Right renal cortex interstitium (tissue), 3 donors: ENCODE measurements at places on chromosomes 1 and 21.

- no peak for DNase-seq
Measured at GRCh38 chr1:158019171-158019868, 25.9 kb downstream of the KIRREL1 start.

- no peak for DNase-seq
Measured at GRCh38 chr21:46005081-46005480, 23.5 kb downstream of the COL6A1 start.

GRCh38 chr1:227427411-227427810, 109.1 kb upstream of the CDC42BPA start:
- no peak for DNase-seq

DNA sequence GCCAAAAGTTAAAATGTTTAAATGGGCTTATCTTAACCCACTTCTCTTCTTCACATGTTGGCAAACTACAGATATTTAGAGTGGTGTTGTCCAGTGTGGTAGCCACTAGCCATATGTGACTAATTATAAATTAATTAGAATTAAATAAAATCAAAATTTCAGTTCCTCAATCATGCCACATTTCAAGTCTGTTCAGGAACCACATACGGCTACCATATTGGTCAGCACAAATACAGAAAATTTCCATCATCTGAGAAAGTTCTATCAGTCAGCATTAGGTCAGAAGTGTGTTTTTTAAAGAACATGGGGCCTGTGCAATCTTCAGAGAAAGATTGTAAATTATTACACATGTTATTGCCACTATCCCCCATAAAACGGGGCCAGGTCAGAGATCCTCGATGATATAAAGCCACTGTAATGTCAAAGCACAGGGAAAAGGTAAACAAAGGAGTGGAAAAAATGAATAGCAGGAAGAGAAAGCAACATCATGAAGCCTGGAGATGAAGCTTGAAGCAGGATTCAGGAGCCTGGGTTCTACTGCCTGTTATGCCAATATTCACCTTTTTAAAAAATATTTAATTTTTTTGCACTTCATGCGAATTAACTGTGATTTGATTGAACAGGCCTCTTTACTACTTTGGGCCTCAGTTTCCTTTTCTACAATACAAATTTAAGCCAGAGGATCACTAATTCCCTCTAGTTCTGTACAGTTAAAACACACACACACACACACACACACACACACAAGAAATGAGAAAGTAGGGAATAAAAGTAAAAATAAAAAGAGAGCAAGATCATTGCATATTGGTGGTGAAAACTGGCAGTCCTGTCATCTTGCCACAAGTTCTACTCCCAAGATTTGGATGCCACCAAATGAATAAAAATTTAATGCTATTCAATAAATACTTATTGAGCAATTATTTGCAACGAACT, 2.3 kb downstream of the RSBN1 start:
- DNase-seq: no peak

DNA sequence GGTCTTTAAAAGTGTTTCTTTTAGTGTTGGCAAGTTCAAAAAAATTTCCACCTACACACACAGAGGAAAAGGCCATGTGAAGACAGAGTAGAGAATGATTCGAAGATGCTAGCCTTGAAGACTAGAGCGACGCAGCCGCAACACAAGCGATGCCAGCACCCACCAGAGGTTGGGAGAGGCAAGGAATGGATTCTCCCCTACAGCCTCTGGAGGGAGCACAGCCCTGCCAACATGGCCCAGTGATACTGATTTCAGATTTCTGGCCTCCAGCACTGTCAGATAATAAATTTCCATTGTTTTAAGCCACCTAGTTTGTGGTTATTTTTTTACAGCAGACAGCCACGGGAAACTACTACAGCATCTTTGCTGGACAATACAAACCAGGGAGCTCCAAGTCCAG, 6.9 kb upstream of the ADAR start:
- DNase-seq: no peak

- no peak for DNase-seq
Measured at GRCh38 chr21:31221043-31221442, 123.0 kb downstream of the TIAM1 start.

- no peak for DNase-seq
Measured at GRCh38 chr1:204579681-204580080, 63.5 kb downstream of the MDM4 start.

DNA sequence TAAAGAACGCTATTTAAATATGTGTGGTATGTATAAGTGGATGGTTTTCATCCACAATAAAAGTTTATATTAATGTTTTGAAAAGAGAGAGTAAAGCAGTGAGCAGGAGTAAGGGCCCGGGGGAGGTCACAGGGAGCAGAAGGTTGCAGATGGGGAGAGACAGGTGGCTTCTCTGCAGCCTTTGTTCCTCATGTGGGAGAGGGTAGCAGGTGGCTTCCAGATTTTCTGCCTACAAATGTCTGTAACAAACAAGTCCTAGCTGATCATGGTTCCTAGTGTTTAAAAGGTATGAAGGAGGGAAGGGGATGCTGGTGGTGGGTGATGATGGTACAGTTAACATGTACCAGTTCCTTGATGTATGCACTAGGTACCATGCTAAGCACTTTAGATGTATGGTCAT, 18.8 kb downstream of the QSOX1 start:
- no peak for DNase-seq

GRCh38 chr1:226548256-226549093, at the start of gene STUM:
TSS of gene STUM (plus strand) at chr1:226548764. CDS start at chr1:226548905, 141 bp downstream.
- no peak for DNase-seq

DNA sequence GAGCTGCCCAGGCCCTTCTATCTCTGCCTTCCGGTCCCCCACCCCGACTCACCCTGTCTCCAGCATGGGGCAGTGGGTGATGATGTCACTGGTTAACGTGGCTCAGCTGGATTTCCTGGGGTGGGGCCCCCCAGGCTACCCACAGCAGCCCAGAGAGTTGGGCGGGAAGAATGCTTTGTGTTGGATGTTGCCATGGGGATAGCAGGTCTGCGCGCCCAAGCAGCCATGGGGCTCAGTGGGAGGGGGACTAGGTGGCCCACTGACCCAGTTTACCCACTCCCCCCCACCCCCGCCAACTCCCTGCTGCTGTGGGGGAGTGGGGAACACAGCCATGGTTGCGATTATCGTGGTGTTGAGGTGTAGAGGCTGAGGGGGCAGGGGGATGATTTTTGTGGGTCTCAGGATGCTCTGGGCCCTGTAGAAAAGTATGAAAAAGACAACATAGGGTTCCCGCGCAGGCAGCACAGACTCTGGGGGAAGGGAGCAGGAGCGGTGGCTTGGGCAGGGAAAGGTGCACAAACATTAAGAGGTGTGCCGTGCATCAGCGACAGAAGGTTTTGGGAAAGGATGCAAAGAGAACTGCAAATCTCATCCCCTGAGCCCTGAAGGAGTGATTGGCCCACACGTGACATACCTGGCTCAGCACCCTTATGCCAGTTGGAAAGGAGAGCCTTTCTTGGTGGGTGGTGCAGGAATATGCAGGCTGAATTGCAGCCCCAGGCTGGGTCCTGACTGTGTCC, 8.5 kb downstream of the CELSR2 start:
- DNase-seq: no peak

DNA sequence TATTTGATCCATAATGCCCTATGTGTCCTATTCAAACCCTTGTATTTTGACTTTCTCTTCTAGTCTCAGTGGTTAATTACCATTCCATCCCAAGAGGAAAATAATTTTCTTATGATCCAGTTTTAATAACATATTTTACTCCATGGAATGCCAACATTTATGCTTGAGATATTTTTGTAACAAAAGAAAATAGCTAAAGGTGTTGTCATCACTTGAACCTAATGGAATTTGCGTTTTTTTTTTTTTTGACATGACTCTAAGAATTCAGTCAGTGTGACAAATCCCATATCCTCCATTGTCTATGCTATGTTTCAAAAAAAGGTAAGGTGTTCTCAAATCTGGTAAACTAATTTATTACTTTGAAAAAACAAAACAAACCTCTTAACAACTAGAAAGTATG, 324.1 kb upstream of the ADAMTS5 start:
- DNase-seq: no peak

GRCh38 chr1:245788269-245788668, 633.5 kb downstream of the KIF26B start:
- DNase-seq: no peak

GRCh38 chr1:67626090-67626860, 58.7 kb upstream of the GADD45A start:
- DNase-seq: no peak

GRCh38 chr1:212593821-212594251, 14.7 kb upstream of the ATF3 start:
- DNase-seq: no peak

GRCh38 chr1:64243757-64244080, 40.3 kb downstream of the UBE2U start:
- no peak for DNase-seq

GRCh38 chr1:89999208-89999607, 4.3 kb downstream of the ZNF326 start:
- no peak for DNase-seq

- no peak for DNase-seq
Measured at GRCh38 chr1:40266786-40267535, 8.9 kb downstream of the ZMPSTE24 start.

DNA sequence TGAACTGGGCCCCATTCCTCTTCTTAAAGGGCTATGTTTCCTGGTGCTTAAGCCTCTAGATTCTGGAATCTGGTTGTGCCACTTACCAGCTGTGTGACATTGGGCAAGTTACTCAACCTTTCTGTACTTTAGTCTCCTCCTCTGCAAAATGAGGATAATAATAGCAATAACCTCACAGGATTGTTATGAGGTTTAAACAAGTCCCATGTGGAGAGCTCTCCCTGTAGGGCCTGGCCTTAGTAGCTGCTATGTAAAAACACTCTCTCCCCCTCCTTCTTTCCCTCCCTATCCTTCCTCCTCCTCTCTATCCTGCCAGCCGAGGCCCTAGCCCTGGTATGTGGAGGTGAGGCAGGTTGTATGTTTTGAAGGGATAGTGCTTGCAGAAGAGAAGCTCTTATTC, 8.2 kb upstream of the PEAR1 start:
- DNase-seq: no peak

GRCh38 chr1:162236201-162236600, 140.5 kb downstream of the SPATA46 start:
- no peak for DNase-seq

GRCh38 chr1:72847651-72848050, 565.3 kb upstream of the NEGR1 start:
- no peak for DNase-seq

- no peak for DNase-seq
Measured at GRCh38 chr1:54002544-54003248, 15.3 kb downstream of the LDLRAD1 start.

DNA sequence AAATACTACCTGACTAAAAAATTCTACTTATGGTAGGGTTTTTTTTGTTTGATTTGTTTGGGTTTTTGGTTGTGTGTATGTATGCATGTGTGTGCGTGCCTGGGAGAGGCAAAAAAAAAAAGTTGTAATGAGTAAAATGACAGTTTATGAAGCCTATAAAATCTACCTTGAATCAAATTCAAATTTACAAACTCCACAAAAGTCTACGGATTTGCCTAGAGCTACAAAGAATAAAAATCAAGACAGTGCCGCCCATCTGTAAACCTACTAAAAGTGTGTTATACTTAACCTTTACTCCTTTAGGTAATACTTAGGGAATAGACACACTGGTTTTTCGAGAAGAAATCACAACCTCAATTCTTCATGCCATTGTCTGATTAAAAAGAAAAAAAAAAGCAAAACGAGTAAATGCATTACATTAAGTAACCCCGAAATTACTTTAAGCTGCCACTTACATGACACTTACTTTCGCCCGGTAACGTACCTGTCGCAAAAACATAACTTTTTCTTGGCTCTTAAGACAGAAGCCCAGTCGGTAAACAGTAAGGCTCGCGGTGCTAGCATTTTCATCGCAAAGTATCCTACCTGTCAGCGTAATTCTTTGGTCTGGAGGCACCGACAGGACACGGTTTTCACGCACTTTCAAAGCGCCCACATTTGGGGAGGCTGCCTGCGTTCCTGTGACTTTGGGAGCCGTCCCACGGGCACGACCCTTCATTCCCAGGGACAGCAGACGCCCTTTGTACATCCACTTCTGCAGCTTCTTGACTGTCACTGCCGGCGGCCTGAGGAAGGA, 951 bp downstream of the SYDE2 start:
- DNase-seq: no peak

DNA sequence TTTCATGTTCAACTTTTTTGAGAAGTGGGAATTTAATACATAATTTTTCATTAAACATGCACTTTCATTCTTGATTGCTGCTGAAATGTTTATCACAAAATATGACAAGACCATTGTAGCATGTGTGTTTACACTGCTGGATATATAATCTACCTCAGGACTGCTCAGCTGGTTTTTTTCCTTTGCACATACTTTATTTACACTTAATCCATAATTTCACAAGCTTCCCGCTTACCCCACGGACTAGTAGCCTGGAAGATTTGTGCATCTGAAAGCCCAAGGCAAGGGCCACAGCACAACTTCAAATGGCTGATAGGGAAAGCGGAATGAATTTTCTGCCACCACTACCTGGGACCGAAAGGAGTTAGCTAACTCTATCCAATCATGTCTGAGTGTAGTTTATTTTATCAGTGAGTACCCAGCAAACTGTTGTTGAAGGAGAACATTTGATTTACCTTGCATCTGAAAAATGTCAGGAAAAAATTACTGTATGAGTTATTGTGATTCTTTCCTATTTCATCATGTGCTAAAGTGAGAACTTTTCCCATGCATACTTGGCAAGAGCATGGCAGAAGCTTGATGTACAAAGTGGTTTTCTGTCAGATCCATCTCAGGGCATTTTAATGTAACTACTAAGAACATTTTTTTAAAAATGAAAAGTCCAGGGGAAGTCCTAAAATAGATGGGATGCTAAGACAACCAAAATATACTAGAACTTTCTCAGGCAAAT, 558.2 kb upstream of the USP24 start:
- DNase-seq: no peak
